Breast epithelium (tissue), 4 donors: ENCODE measurements at places on chromosomes 3 and 15. TPM values are rescaled to one million over a fixed set of nuclear protein-coding genes. Genes with fewer than 3 reads are reported as not detected.

GRCh38 chr3:197540961-197541377 is 14.8 kb downstream of the BDH1 start:
- DNase-seq, result no peak
- no peak overlapping the region for H3K4me3 ChIP-seq
- H3K27me3 ChIP-seq, result no peaks in the 10 kb centered on the region
- no peaks in the 10 kb centered on the region for H3K36me3 ChIP-seq

GRCh38 chr15:75452865-75453702 is 1.6 kb upstream of the SIN3A start:
- H3K27ac ChIP-seq, result peak overlapping the region; percentile 99
- no peaks in the 10 kb centered on the region for H3K27me3 ChIP-seq
- peak overlapping the region; percentile 94 for H3K4me3 ChIP-seq
- no peaks in the 10 kb centered on the region for H3K4me1 ChIP-seq
- no peaks in the 10 kb centered on the region for H3K36me3 ChIP-seq
- peak; percentile 66 for DNase-seq

DNA sequence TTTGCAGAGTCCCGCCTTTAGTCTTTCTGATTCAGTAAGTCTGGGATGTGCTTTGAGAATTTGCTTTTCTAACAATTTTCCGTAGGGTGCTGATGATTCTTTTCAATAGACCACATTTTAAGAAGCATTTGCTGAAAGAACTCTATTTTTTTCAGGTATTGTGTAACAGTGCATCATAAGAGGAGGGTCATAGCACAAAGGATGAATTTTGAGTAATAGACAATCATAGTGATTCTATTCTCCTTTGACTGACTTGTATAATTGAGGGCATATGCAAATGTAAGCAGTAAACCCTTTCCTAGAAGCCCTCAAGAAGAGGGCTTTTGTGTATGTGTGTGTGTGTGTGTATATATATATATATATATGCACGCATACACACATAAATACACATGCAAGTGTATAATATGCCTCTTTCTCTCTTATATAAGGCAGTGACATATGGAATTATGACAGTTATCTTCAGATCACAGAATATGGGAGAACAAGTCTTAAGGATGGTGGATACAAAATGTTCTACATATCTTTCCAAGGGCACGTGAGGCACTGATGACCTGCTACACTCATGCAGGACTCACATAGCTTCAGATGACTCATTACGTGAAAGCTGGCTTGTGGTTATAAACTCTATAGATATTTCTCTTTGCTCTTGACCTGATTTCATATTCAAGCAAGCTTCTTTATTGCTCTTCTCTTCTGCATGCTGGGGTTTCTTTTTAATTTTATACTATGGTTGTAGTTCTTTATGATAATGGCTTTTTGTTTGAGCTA is 6.5 kb upstream of the PLSCR1 start:
- no peaks in the 10 kb centered on the region for H3K36me3 ChIP-seq
- no peak for DNase-seq
- no peaks in the 10 kb centered on the region for H3K27me3 ChIP-seq
- H3K27ac ChIP-seq, result no peak overlapping the region
- H3K4me3 ChIP-seq, result peak overlapping the region; percentile 38

- H3K27me3 ChIP-seq, result no peaks in the 10 kb centered on the region
- no peak overlapping the region for H3K4me3 ChIP-seq
- H3K4me1 ChIP-seq, result no peaks in the 10 kb centered on the region
- DNase-seq, result no peak
Observed at GRCh38 chr3:194937144-194937543, 251.5 kb downstream of the FAM43A start.

DNA sequence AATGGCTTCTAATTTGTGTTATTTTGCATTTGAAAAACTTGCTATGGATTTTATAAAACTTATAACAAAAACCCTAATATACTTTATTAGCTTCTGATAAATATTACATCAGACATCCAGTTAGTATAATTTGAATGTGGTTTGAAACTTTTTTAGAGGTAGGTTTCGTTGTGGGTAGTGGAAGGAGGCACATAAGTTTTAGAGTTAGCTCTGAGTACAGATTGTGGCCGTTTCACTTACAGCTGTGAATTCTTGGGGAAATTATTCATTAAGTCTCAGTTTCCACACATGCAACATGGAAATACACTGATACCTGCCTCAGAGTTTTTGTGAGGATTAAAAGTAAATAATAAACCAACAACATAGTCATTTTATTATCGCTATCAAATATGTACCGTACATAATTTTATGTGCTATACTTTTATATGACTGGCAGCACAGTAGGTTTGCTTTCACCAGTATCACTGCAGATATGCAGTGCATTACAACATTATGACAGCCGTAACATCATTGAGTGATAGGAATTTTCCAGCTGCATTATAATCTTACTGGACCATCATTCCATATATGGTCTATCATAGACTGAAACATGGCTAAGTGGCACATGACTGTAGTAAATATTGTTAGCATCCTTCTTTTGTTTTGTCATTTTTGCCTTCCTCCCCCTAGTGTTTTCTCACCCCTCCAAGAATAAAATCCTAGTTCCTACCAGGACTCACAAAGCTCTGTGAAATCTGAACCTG is 175.6 kb downstream of the AKAP13 start:
- H3K4me1 ChIP-seq, result no peaks in the 10 kb centered on the region
- no peaks in the 10 kb centered on the region for H3K27me3 ChIP-seq
- no peak overlapping the region for H3K27ac ChIP-seq
- no peaks in the 10 kb centered on the region for H3K36me3 ChIP-seq
- no peak overlapping the region for H3K4me3 ChIP-seq

GRCh38 chr3:94431876-94432570 is 369.2 kb downstream of the NSUN3 start:
- H3K4me1 ChIP-seq, result no peaks in the 10 kb centered on the region
- no peaks in the 10 kb centered on the region for H3K36me3 ChIP-seq
- no peaks in the 10 kb centered on the region for H3K27me3 ChIP-seq
- DNase-seq, result no peak

DNA sequence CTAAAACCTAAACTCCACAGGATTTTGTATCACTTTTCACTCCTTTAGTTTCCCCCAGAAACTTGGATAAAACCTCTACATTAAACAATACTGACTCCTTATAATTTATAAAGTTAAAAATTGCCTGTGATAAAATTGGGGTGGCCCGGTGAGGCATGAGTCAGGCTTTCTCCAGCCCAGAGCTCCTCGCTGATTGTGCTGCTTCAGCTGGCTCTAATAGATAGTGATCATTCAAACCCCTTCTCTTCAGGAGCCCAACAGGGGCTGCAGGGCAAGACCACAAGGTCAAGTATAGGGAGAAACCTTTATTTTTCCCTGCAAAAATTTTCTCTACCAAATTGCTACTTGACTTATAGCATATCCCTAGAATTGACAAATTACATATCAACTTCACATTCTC is 308.2 kb downstream of the PLCL2 start:
- H3K4me3 ChIP-seq, result no peak overlapping the region
- no peaks in the 10 kb centered on the region for H3K27me3 ChIP-seq
- H3K27ac ChIP-seq, result no peak overlapping the region
- no peaks in the 10 kb centered on the region for H3K36me3 ChIP-seq
- no peak for DNase-seq

DNA sequence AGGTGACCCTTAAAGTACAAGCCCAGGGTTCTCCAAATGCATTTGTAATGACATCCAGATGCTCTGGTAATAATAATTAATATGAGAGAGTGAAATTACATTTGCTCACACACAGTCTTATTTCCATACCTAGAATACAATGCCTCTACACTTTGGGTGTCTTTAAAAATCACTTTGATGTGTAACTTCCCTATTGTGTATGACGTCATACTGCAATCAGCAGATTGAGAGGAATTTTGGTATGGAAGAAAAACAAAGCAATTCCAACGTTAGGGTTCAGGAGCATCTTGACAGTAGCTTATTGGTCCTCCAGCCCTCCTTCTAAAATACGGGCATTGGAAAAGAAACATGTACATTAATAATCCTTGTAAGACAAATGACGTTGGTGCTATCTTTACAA is 670.6 kb upstream of the ZNF385D start:
- no peaks in the 10 kb centered on the region for H3K27me3 ChIP-seq
- no peak overlapping the region for H3K4me3 ChIP-seq
- H3K27ac ChIP-seq, result no peak overlapping the region
- no peaks in the 10 kb centered on the region for H3K36me3 ChIP-seq

- H3K36me3 ChIP-seq, result no peaks in the 10 kb centered on the region
- H3K27me3 ChIP-seq, result no peaks in the 10 kb centered on the region
- no peak overlapping the region for H3K27ac ChIP-seq
- DNase-seq, result no peak
- H3K4me3 ChIP-seq, result no peak overlapping the region
Observed at GRCh38 chr3:125403789-125404188, 28.7 kb upstream of the ZNF148 start.

DNA sequence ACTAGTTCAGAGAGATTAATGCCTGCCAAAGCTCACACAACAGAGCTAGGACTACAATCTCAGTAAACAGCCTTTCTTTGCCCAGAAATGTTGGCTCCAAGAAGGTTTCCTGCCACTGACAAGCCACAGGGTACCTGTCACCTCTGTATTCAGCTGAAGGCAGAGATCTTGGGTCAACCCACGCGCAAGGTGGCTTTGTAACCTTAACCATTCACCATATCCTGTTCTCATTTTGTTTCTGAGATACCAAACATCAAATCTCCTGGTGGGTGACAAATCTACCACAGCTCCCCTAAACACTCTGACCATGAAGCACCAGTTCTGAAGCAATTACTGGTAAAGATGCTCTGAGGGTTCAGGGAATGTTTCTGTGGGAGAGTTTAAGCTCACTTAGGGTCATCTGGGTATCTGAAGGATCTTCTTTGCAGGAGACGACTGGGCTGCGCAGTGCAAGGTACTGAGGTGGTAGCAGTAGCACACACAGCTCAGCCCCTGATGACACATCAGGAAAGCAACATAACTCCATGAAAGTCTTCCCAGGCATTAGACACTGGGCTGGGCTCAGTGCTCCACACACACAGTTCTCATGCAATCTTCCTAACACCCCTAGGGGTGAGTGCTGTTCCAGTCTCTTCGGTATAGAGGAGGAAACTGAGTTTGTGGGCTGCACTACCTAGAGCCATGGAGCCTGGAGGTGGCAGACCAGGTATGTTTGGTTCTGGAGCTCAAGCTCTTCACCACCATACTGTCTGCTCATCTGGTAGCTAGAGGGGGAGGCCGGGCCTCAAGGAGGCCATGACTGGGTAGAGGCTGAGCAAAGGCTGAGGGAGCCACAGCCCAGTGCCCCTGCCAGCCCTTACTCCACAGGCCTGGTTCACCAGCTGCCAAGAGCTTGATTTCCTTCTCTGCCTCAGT is 7.7 kb downstream of the CXCR6 start:
- H3K27me3 ChIP-seq, result no peaks in the 10 kb centered on the region
- H3K36me3 ChIP-seq, result peaks cover 21% of the 10 kb centered on the region
- H3K27ac ChIP-seq, result peak overlapping the region; percentile 16
- no peak overlapping the region for H3K4me3 ChIP-seq

GRCh38 chr3:55434789-55435188 is 52.3 kb downstream of the WNT5A start:
- no peaks in the 10 kb centered on the region for H3K27me3 ChIP-seq
- no peak for DNase-seq
- no peaks in the 10 kb centered on the region for H3K36me3 ChIP-seq
- no peak overlapping the region for H3K27ac ChIP-seq
- no peak overlapping the region for H3K4me3 ChIP-seq

- H3K27me3 ChIP-seq, result no peaks in the 10 kb centered on the region
- no peaks in the 10 kb centered on the region for H3K4me1 ChIP-seq
- H3K4me3 ChIP-seq, result no peak overlapping the region
- no peak for DNase-seq
- H3K27ac ChIP-seq, result no peak overlapping the region
- no peaks in the 10 kb centered on the region for H3K36me3 ChIP-seq
Observed at GRCh38 chr3:127800508-127800907, 21.8 kb downstream of the MGLL start.

DNA sequence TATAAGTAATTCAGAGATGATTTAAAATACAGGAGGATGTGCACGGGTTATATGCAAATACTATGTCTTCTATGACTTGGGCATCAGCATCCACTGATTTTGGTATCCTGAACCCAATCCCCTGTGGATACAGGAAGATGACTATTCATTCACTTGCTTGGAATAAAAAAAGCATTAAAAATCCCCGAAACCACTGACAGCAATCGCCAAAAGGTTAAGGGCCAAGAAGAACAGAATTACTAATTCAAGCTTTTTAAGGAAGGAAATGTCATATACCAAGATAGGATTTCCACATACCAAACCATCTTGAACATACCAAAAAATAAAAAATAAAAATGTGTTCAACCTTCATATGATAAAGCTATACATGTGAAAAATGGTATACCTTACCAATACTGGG is 93.7 kb downstream of the DLG1 start:
- no peaks in the 10 kb centered on the region for H3K4me1 ChIP-seq
- no peaks in the 10 kb centered on the region for H3K36me3 ChIP-seq
- no peak overlapping the region for H3K4me3 ChIP-seq
- no peak overlapping the region for H3K27ac ChIP-seq

DNA sequence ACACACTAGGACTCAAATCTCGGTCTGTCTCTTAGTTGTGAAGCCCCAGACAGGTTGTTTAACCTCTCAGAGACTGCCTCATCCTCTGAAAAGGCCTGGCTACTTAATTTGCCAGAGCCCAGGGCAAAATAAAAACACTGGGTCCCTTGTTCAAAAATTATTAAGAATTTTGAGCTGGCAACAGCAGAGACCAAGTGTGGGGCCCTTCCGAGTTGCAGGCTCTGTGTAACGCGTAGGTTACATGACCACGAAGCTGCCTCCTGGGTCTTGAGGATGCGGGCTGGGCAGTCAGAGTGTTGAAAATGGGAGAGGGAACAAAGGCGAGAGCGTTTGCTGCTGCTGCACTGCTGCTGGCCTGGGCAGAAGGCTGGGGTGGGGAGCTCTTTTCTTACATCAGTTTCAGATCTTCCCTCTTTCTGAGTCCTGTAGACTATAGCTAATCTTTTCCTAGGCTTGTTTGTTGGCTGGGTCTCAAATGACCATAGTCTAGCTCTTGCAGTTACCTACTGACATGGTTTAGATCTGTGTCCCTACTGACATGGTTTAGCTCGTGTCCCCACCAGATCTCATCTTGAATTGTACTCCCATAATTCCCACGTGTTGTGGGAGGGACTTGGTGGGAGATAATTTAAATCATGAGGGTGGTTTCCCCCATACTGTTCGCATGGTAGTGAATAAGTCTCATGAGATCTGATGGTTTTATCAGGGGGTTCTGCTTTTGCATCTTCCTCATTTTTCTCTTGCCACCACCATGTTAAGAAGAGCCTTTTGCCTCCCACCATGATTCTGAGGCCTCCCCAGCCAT is 49.9 kb downstream of the CLEC3B start:
- no peak for DNase-seq
- H3K27ac ChIP-seq, result no peak overlapping the region
- no peak overlapping the region for H3K4me3 ChIP-seq
- H3K27me3 ChIP-seq, result no peaks in the 10 kb centered on the region
- no peaks in the 10 kb centered on the region for H3K36me3 ChIP-seq
- no peaks in the 10 kb centered on the region for H3K4me1 ChIP-seq

GRCh38 chr3:46719044-46719565 is 1.4 kb upstream of the PRSS50 start:
- no peak overlapping the region for H3K27ac ChIP-seq
- no peaks in the 10 kb centered on the region for H3K36me3 ChIP-seq
- DNase-seq, result no peak
- H3K4me3 ChIP-seq, result no peak overlapping the region
- no peaks in the 10 kb centered on the region for H3K4me1 ChIP-seq

The GPR149 gene
- total RNA-seq, result not detected

The SPG21 gene
- total RNA-seq, result 92.8 TPM

The APOD gene
- 651 TPM for total RNA-seq

The DGKG gene
- total RNA-seq, result 2.1 TPM

The STRA6 gene
- not detected for total RNA-seq

The STRIT1 gene
- total RNA-seq, result not detected
